Activated T-cell treated with anti-CD3 and anti-CD28 coated beads, Interleukin-2, amount 50 U/mL, for 24 hours (primary cell): ENCODE measurements at places on chromosomes 16 and 17.

DNA sequence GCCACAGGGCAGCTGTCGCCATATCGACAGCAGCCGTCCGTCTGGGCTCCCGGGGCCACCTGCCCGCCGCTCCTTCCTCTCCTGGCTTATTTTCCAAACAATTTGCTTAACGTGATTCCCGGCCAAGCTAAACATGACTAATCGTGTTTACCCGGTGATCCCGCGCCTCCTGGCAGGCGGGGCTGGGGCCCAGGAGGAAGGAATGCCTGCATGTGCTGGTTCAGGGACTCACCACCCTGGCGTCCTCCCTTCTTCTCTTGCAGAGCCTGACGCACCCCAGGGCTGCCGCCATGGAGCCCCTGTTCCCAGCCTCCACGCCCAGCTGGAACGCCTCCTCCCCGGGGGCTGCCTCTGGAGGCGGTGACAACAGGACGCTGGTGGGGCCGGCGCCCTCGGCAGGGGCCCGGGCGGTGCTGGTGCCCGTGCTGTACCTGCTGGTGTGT lies 6.1 kb downstream of the SSTR5 start:
- DNase-seq = no peak

DNA sequence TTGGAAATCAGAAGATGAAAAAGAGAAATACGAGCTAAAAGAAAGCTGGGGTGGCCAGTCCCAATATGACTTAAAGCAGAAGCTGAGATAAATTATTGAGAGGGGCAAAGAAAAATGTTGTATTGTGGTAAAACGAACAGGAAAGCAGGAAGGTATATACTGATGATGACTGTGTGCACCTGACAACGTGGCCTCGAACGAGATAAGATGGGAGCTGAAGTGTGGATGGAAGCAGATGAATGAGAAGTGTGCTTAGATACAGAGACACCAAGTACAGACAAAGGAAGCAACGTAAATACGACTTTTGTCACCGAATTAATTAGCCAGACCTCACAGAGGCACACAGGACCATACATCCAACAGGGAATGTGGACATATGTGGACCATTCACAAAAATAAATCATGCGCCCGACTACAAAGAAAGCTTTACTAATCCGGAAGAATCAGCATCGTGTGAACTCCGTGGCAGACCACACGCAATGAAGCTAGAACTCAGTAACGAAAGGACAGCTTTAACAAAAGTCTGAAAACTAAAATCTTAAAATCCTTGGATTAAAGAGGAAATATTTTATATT lies 218.7 kb downstream of the RPTOR start:
- no peak for DNase-seq

- DNase-seq = no peak
These were observed 23.9 kb upstream of the CAPNS2 start for GRCh38 chr16:55542459-55543082.

GRCh38 chr17:36130346-36130745 lies 26.7 kb downstream of the CCL4 start:
- DNase-seq = no peak

- peak; percentile 29 for DNase-seq
These were observed 8.3 kb upstream of the GALK1 start for GRCh38 chr17:75773121-75773807.

GRCh38 chr17:83199500-83200201 lies 120.2 kb downstream of the METRNL start:
- peak; percentile 79 for DNase-seq

- no peak for DNase-seq
These were observed 89.6 kb downstream of the ABCA8 start for GRCh38 chr17:68865584-68865983.
